ENCODE measurements at places on chromosomes 2 and 18.

DNA sequence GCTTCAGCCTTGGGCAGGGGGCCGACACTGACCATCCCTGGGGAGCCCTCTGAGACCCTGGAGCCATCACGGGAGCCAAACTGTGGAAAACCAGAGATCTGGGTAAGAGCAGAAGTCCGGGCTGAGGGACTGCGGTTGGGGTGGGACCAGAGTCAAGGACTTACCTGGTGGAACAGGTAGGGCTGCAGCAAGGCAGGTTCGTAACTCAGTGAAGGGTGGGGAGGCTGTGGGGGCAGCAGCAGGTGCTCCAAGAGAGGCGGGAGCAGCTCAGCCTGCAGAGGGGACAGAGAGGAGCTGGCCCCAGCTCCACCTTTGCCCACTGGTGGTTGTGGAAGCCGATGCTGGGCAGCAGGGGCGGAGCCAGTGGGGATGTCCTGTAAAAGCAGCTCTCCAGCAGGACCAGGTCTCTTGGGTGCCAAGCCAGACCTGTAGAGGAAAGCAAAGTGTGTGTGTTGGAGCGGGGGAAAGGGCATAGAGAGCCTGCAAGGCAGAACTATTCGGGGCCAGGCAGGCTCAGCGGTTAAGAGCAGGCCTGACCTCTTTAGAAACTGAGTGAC, 6.7 kb downstream of the PTPRN start:
- H3K27ac ChIP-seq, result no peak overlapping the region
- no peak overlapping the region for H3K4me3 ChIP-seq
- no peaks in the 10 kb centered on the region for H3K36me3 ChIP-seq
- peaks cover 63% of the 10 kb centered on the region for H3K27me3 ChIP-seq

DNA sequence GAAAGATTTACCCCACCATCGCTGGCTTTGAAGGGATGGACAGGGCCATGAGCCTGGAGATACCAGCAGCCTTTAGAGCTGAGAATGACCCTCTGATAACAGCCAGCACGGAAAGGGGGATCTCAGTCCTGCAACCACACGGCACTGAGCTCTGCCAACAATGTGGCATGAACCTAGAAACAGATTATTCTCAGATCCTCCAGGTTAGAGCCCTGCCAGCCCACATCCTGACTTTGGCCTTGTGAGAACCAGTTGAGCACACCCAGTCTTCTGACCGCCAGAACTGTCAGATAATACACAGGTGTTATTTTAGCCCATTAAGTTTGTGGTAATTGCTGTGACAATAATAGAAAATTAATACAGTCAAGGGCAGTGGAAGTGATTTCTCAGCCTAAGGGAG, 9.4 kb upstream of the GNLY start:
- peaks cover 7% of the 10 kb centered on the region for H3K36me3 ChIP-seq
- H3K4me1 ChIP-seq, result peaks cover 24% of the 10 kb centered on the region

- H3K4me1 ChIP-seq, result no peaks in the 10 kb centered on the region
- H3K27ac ChIP-seq, result no peak overlapping the region
- H3K36me3 ChIP-seq, result no peaks in the 10 kb centered on the region
- no peak for DNase-seq
- H3K4me3 ChIP-seq, result no peak overlapping the region
Measured at GRCh38 chr2:11562011-11562410, 28.2 kb downstream of the GREB1 start.

GRCh38 chr2:202317080-202317857, 51.7 kb downstream of the NOP58 start:
- no peaks in the 10 kb centered on the region for H3K4me1 ChIP-seq
- no peaks in the 10 kb centered on the region for H3K36me3 ChIP-seq
- no peak for DNase-seq
- H3K4me3 ChIP-seq, result no peak overlapping the region
- no peaks in the 10 kb centered on the region for H3K27me3 ChIP-seq
- H3K27ac ChIP-seq, result no peak overlapping the region

DNA sequence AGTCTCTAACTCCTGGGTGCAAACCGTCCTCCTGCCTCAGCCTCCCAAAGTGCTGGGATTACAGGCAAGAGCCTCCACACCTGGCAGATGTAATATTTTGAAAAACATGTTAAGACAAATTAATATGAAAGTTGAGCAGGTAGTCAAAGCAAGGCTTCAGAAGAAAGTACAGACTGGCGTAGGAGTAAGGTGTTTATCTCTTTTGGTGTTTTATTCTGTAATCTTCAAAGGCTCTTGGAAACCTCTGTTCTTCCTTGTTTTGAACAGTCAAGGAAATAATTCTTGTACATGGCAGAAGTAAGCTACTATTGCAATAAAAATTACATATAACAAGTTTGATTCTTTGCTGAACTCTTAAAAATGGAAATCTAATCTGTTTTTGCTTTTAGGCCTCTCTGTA, 5.3 kb downstream of the RNF138 start:
- H3K27me3 ChIP-seq, result no peaks in the 10 kb centered on the region
- peaks cover 52% of the 10 kb centered on the region for H3K4me1 ChIP-seq
- no peak overlapping the region for H3K4me3 ChIP-seq
- H3K36me3 ChIP-seq, result peaks cover 54% of the 10 kb centered on the region
- DNase-seq, result no peak
- peak overlapping the region; percentile 29 for H3K27ac ChIP-seq

DNA sequence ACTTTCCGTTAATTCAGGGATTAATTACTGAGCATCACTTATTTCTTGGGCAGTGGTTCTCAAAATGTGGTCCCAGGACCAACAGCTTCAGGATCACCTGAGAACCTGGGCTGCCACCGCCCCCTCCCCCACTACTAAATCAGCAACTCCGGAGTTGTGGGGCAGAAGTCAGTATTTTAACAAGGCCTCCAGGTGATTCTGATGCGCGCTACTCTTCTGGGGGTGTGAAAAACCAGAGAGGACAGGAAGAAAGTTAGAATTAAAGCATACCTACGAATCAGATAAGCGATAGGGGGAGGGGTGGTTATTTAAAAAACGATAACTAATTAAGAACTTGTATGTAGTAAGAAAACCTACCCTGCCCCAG, 319 bp downstream of the ZSCAN30 start:
- H3K36me3 ChIP-seq, result peaks cover 65% of the 10 kb centered on the region
- H3K4me3 ChIP-seq, result peak overlapping the region; percentile 99
- peak; percentile 61 for DNase-seq
- peaks cover 34% of the 10 kb centered on the region for H3K4me1 ChIP-seq

DNA sequence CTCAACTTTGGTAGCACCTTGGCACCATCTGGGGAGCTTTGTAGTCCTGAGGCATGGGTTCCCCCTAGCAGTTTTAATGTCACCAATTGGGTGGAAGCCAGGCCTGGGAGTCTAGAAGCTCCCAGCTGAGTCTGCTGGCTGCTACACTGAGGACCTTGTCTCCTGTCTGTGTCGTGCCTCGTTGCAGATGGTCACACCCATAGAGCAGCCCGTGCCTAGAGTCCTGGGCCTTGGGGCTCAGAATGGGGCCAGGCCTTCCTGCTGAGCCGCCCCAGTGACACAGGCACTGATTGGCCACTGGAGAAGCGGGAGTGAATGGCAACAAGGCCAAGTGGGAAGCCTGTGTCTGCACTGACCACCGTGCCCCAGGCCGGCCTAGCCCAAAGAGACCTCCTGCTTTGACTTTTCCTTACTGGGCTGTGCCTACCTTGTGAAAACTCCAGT, 113.2 kb downstream of the SH3RF3 start:
- DNase-seq, result peak; percentile 18
- no peaks in the 10 kb centered on the region for H3K36me3 ChIP-seq
- H3K27me3 ChIP-seq, result peaks cover 15% of the 10 kb centered on the region
- peaks cover 11% of the 10 kb centered on the region for H3K4me1 ChIP-seq

- peaks cover 46% of the 10 kb centered on the region for H3K36me3 ChIP-seq
- peak overlapping the region; percentile 99 for H3K27ac ChIP-seq
- peak; percentile 74 for DNase-seq
- peak overlapping the region; percentile 89 for H3K4me3 ChIP-seq
- no peaks in the 10 kb centered on the region for H3K27me3 ChIP-seq
Measured at GRCh38 chr2:218569038-218569431, 396 bp downstream of the CNOT9 start.

DNA sequence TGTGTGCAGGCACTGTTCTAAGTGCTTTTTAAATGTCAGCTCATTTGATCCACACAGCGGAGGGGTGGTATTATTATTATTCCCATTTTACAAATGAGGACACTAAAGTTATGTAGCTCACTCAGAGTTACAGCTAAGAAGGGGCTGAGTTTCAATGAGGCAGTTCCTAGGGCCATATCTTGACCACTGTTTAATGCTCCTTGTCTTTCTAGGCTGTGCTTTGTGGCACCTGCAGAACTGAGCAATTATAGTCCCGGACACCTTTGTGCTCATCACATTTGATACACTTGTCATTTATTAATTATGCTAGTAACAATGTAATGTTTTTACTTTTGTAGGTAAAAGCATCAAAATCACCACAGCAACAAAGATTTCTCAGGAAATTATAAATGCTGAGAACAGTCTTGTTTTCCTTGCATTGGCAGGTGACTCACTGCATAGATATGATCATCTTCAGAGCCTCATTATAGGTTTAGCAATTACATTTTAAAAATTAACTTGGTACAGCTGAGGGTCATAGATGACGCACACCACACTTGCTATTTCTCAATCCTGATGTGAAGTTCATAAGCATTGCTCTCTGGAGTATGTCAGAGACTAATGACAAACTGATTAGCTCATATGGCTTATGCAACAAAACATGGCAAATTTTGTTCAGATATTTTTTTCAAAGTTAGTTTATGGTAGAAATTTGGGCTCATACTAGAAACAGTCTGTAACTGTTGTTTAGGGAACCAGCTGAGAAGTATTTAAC, 366.8 kb downstream of the TGIF1 start:
- H3K27ac ChIP-seq, result no peak overlapping the region
- H3K4me1 ChIP-seq, result no peaks in the 10 kb centered on the region
- no peak for DNase-seq
- peaks cover 8% of the 10 kb centered on the region for H3K27me3 ChIP-seq
- H3K36me3 ChIP-seq, result no peaks in the 10 kb centered on the region

- no peak overlapping the region for H3K4me3 ChIP-seq
- no peaks in the 10 kb centered on the region for H3K4me1 ChIP-seq
- no peaks in the 10 kb centered on the region for H3K36me3 ChIP-seq
Measured at GRCh38 chr2:123999681-124000080, 25.4 kb upstream of the CNTNAP5 start.

DNA sequence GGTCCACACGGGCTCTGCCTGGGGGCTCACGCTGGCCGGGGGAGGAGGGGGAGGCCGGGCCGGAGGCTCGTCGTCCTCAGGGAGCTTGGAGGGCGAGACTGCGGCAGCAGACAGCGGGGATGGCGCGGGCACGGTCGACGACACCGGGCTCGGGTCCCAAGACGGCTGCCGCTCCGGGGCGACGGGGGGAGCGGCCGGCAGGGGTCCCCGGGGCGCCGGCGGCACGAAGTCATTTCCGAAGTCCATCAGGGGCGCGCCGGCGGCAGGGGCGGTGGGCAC, 491 bp downstream of the RTN4 start:
- H3K4me1 ChIP-seq, result peaks cover 57% of the 10 kb centered on the region
- peak overlapping the region; percentile 93 for H3K4me3 ChIP-seq
- no peak for DNase-seq
- H3K27me3 ChIP-seq, result no peaks in the 10 kb centered on the region

DNA sequence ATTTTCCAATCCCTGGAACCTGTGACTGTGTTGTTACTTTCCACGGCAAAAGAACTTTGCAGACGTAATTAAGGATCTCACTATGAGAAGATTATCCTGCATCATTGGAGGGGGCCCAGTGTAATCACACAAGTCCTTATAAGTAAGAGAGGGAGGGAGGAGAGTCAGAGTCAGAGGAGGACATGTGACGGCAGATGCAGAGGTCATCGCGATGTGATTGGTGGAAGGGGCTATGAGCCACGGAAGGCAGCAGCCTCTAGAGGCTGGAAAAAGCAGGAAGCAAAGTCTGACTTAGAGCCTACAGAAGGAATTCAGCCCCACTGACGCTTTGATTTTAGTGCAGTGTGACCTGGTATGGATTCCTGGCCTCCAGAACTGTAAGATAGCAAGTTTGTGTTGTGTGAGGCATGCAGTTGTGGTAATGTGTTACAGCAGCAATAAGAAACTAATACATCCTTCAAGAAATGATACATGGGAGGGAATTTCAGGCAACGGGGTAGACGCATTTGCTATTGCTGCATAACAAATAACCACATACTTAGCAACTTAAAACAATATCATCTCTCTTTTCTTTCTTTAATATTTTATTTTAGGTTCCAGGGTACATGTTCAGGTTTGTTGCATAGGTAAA, 112.7 kb upstream of the SERPINE2 start:
- no peaks in the 10 kb centered on the region for H3K36me3 ChIP-seq
- no peak overlapping the region for H3K27ac ChIP-seq
- H3K4me1 ChIP-seq, result no peaks in the 10 kb centered on the region
- H3K27me3 ChIP-seq, result peaks cover 2% of the 10 kb centered on the region

GRCh38 chr18:9742524-9743131, 34.5 kb downstream of the RAB31 start:
- H3K4me3 ChIP-seq, result no peak overlapping the region
- no peaks in the 10 kb centered on the region for H3K36me3 ChIP-seq
- H3K4me1 ChIP-seq, result no peaks in the 10 kb centered on the region
- no peak for DNase-seq

- H3K27ac ChIP-seq, result no peak overlapping the region
- H3K4me1 ChIP-seq, result peaks cover 4% of the 10 kb centered on the region
- H3K4me3 ChIP-seq, result no peak overlapping the region
- H3K36me3 ChIP-seq, result peaks cover 1% of the 10 kb centered on the region
Measured at GRCh38 chr2:119545754-119546446, 1.7 kb downstream of the CFAP221 start.

GRCh38 chr2:30208453-30208852, 22.9 kb upstream of the LBH start:
- H3K27ac ChIP-seq, result no peak overlapping the region
- H3K27me3 ChIP-seq, result peaks cover 2% of the 10 kb centered on the region
- H3K36me3 ChIP-seq, result no peaks in the 10 kb centered on the region
- DNase-seq, result peak; percentile 54
- H3K4me3 ChIP-seq, result no peak overlapping the region

DNA sequence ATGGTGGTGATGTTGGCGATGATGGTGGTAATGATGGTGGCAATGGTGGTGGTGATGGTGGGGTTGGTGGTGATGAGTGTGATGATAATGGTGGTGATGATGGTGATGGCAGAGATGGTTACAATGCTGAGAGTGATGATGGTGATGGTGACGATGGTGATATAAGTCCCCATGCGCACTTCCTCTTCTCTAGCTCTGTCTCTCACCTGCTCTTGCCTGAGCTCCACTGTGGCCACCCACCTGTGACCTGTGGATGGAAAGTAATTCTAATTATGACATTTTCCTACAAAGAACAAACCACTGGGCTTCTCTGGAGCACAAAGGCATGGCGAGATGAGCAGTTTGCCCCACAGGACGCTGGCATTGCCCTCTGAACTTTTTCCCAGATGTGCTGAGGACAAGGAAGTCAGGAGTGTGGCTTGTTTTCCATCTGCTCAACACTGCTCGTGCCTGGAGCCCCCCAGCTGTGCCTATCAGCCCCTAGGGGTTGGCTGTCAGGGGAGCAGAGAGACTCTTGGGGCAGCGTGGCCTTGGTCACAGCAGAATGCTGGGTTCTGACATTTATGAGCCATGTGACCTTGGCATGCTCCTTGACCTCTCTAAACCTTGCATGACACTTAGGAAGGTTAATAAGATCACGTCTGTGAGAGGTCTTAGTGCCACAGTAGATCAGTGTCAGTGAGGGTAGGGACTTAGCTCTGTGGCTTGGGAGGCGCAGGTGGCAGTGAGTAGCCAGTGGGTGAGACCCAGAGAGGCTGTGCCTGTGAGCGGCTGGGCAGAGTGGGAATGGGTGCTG, 68.4 kb downstream of the RRM2 start:
- no peak overlapping the region for H3K4me3 ChIP-seq
- no peaks in the 10 kb centered on the region for H3K27me3 ChIP-seq
- H3K4me1 ChIP-seq, result peaks cover 2% of the 10 kb centered on the region
- peaks cover 22% of the 10 kb centered on the region for H3K36me3 ChIP-seq

Data from activated CD8-positive, alpha-beta memory T cell treated with anti-CD3 and anti-CD28 coated beads, Interleukin-2, amount 10 ng/mL, durations not matched to agents 7 days and 5 days (primary cell).